ENCODE measurements at places on chromosomes 4 and X. TPM values are rescaled to one million over a fixed set of nuclear protein-coding genes. Genes with fewer than 3 reads are reported as not detected.

DNA sequence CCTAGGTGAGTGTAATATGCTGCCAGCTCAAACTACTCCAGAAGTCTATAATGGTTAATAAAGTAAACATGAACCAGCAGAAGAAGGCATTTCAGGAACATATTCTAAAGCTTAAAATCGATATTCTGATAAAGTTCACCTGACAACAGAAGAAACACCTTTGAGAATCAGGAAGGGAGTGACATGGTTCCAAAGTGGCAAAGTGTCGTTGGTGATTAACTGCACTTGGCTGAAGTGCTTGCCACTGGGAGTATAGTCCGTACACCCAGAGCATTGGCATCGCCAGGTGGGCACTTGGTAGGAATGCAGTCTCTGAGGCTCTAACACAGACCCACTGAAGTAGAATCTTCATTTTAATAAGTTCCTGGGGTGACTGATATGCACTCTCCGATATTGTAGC is 76.0 kb upstream of the H2AZ1 start:
- no peak for DNase-seq

- no peak for DNase-seq
Observed at GRCh38 chr4:22192084-22192511, 243.5 kb upstream of the KCNIP4 start.

Gene SSX4
- polyA plus RNA-seq = not detected

Gene SPATA4
- polyA plus RNA-seq = 0.38 TPM

DNA sequence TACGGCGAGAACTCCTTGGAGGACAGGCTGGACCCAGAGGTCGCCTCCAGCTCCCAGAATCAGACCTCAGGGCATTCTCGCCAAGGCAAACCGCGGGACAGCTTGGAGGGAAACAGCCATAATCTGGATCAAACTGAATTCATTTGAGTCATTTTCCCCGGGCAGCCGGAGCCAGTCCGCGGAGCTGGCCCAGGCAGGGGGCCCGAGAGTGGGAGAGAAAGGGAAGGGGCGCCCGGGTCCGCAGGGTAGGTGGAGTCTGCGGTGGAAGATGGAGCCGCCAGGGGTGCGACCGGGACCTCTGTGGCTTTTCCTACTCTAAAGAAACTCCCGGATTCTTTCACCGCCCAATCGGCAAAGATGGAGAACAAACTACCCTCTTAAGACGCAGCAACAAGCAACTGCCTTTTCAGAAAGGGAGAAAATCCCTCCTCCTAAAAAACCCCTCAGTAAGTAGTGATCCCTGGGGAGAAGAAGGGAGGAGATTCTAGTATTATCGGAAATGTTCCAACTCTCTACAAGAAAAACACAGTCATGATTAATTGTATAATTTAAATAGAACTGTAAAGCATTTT is 5.2 kb downstream of the NKX3-2 start:
- DNase-seq = no peak

- DNase-seq = no peak
Observed at GRCh38 chr4:181911420-181911819, 331.8 kb upstream of the TENM3 start.

DNA sequence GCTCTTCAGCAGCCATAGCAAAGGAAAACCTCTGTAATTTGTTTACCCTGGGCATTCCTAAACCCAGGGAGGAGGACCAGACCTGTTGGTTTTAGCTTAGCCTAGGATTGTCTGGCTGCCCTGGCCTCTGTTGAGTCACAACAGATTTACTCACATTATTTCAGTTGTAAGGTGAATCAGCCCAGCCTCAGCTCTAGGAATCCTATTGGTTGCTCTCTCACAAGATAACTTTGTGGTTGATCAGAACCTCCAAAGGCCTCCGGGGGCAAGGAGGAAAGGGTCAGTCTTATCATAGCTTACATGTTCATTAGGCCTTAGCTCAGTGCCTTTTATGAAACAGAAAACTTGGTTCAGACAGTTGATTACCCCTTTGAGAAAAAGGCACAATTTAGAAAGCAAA is 41.0 kb downstream of the PDK3 start:
- DNase-seq = no peak

DNA sequence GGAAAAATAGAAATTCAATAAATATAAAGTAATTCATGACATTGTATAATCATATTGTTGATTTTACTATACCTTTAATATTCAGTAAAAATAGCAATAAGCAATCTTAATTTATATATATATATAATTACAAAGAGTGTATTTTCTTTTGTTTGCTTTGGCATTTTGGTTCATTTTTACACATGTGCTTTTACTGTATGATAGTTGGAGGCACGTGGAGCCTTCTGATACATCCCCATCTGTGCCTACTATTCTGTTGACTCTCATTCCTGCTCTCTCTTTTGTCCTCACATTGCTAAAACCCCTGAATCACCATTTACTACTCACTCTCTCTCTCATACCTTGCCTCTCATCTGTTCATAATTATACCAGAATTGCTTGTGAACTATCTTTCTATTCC is 106.4 kb upstream of the NDST4 start:
- DNase-seq = no peak

Gene TMEM144
- 2.1 TPM for polyA plus RNA-seq

- no peak for DNase-seq
Observed at GRCh38 chrX:107971636-107972035, 10.5 kb downstream of the TEX13B start.

DNA sequence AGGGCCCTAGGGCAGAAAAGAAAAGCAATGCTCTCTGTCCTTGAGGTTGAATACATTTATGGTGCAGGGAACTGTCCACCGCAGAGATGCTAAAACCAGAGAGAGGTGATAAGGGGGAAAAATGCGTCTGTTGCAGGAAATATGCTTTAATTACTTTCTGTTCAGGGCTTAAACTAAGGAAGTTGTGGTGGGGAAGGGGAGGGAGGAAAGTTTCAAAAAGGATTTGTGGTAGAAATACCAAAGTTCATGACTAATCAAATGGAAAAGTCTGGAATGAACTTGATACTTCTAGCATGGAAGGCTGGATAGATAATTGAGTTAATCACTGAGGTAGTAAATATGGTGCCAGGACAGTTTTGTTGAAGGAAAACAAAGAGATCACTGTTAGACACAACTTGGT is 99.0 kb downstream of the ASB9 start:
- DNase-seq = no peak

DNA sequence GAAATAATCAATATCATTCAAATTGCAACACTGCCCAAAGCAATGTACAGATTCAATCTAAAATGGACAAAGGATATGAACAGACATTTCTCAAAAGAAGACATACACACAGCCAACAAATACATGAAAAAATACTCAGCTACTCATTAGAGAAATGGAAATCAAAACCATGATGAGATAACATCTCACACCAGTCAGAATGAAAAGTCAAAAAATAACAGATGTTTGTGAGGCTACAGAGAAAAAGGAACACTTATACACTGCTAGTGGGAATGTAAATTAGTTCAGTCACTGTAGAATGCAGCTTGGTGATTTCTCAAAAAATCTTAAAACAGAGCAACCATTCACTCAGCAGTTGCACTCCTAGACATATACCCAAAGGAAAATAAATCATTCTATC is 205.2 kb downstream of the DKK2 start:
- no peak for DNase-seq

Gene USP51
- not detected for polyA plus RNA-seq

DNA sequence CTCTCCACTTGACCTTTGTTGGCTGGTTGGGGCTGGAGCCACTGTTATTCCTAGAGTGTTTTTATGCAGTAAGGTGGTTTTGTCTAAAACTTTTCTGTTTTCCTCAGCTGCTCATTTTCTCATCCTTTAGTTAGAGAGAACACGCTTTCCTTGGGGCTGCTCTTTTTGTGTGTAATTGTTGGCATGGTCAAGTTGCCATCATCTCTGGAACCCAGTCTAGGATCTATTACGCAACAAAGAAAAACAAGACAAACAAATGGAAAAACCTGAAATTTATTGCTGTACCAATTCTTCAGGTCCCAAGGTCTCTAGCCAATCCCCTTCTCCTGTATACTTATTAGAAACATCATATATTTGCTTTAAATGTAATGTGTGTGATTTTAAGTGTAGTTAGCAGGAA is 1436.3 kb upstream of the DIAPH2 start:
- no peak for DNase-seq

- DNase-seq = peak; percentile 46
Observed at GRCh38 chrX:140733766-140734342, 24.3 kb downstream of the LINC00632 start.

- DNase-seq = no peak
Observed at GRCh38 chr4:43607827-43608461, 715.4 kb downstream of the GRXCR1 start.

Gene TFDP3
- polyA plus RNA-seq = not detected

Gene DGKK
- not detected for polyA plus RNA-seq

DNA sequence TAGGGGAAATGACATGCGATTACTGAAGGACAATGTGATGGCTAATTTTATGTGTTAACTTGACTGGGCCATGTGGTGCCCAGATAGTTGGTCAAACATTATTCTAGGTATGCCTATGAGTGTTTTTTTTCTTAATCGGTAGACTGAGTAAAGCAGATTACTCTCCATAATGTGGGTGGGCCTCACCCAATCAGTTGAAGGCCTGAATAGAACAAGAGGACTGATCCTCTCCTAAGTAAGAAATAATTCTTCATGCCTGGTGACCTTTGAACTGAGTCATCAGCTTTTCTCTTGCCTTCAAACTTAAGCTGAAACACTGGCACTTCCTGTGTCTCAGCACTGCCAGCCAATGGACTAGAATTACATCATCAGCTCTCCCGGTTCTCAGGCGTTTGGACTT is 164.0 kb upstream of the FGF13 start:
- no peak for DNase-seq

DNA sequence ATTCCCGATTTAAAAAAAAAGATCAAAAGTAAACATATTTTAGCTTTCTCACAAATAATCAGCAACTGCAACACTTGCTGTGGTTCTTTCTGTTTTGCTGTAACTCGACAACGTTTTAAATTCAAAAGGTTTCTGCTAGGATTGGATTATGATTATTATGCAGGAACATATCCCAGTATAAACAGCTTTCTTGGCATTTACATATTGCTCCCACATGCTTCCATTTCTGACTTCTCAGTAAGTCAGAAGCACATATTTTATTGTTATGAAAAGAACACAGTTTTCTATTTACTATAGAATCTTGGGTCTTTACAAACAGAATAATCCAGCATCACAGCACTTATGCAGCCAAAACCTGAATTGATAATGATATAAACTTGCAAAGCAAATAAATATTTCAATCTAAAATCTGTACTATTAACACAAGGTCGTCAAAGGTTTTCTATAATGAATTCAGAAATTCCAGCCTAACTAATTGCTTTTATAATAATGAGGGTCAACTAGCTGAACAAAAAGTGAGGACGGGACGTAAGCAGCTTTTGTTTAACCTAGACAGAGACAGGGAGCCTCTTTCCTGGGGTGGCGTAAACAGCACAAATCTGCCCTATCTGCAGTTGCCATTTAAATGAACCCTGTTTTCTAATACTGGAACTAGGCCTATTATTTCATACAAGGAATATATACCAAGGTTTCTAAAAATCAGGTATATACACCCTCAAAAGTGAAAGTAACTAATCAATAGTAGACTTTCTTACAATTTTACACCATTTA is 9.8 kb upstream of the PCDH18 start:
- DNase-seq = no peak

Gene ALAS2
- 107 TPM for polyA plus RNA-seq

- no peak for DNase-seq
Observed at GRCh38 chr4:16931339-16932305, 33.2 kb upstream of the LDB2 start.
